Fibroblast of the aortic adventitia (primary cell): ENCODE measurements at places on chromosomes 6 and 20. TPM values are rescaled to one million over a fixed set of nuclear protein-coding genes. Genes with fewer than 3 reads are reported as not detected.

Gene CLIC5
- 1.1 TPM in 1 of 2 replicates, not detected in the other for total RNA-seq

- DNase-seq, result no peak
Measured at GRCh38 chr20:5770987-5771318, 20.8 kb downstream of the SHLD1 start.

DNA sequence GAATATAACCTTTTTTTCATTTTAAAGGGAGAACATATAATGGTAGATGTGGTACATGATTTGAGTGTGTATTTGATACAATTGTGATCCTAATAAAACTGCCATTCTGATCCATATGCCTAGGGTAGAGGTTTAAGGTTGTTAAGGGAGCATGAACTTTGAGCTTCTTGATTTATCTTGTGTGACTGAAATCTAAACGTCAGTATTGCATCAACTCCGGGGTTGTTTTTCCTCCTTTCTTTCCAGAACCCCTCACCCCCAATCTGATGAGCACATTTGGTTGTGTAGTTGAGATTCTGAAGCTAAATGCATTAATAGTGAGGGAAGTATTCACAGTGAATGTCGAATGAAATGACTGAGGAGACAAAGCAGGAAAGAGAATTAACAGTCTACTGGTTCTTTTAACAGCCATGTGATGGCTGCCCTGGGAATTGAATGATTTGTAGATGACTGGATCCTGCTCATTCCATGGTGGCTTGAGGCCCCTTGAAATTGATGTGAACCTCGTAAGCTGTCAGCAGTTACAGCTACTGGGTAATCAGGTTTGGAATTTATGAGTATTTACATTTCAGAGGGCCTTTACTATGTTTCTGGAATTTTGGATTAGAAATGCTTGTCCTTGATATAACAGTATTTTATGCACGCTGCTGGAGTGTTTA, 44.8 kb downstream of the FARS2 start:
- no peak for DNase-seq

Gene NKX2-2
- not detected in 2 replicates for total RNA-seq

Gene OVOL2
- total RNA-seq, result not detected in 2 replicates

GRCh38 chr6:158033751-158034702, 52.4 kb downstream of the SYNJ2 start:
- peak; percentile 61 for DNase-seq

Gene CALHM6
- 0.18 and 1.6 TPM in 2 replicates for total RNA-seq
